DMS53 (cell line): ENCODE measurements at places on chromosomes 2 and 18.

DNA sequence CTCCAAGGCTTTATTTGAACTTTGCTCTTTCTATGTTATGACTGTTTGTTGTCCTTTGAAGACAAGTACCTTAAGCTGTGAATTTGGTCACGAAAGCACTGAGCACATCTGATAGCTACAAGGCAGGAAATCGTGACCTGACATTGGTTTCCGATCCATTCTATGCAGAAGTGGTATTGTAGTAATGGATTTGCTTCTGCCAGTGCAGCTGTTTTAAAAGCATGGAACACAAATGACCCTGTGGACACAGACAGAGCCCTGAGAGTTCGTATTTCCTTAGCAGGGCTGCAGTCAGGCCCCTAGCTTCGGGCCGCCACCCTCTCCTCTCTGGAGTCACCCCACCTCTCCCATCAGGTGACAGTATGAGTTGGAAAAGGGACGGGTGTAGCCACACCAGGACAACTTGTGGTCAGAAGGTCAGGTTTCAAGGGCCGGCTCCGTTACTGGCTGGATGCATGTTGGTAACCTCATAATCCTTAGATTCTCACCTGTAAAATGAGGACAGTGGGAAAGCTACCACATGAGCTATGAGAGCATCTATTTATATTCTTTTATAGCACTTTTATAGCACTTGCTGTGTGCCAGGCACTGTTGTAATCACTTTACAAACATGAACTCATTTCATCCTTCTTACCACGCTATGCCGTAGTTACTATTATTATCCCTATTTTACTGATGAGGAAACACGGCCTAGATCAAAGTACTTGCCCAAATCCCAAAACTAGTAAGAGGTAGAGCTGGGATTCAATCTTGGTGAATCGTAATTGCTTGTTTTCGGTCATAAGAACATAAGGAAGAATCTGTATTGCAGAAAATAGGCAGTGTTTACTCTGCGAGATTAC is 70.2 kb downstream of the SPATS2L start:
- DNase-seq = peak; percentile 93

DNA sequence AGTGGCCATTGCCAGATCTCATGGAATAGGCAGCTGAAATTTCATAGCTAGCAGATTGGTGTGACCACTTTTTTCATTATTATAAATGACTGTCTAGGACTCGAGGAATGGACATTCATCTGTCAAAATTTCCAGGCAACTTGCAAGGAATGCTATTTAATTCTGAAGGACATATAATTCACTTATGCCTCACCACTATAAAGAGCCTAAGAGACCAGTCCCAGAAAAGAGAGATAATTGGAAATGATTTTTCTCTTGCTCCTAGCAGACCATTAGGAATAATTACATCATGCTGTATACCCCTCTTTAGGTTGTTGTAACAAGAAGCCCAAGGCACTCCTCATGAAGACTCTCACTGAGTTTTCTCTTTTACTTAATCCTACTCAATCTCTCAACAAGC is 557.4 kb upstream of the RAB6C start:
- DNase-seq = no peak

- DNase-seq = no peak
These were observed 74.1 kb downstream of the PKP4 start for GRCh38 chr2:158530829-158531228.

DNA sequence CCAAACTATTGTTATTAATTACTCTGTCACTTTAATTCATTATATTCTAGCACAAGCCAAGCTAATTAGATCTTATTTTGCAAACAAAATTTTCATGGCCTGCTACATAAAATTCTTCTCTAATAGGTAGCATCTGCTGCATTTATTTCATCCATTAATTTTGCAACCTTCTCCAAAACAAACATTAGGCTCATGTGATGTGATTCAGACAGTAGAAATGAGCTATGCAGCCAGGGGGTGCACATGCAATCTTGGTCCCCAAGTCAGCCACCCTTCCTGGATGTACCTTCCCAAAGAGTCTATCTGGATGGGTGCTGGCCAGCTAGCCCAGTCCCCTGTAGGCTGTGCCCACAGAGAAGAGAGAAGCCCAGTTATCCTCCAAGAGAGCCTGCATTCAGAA is 242.1 kb upstream of the OSR1 start:
- DNase-seq = no peak

- peak; percentile 27 for DNase-seq
These were observed 122.9 kb upstream of the ACVR1C start for GRCh38 chr2:157751462-157752058.

GRCh38 chr2:36710858-36711515 is 14.5 kb downstream of the VIT start:
- no peak for DNase-seq

- DNase-seq = no peak
These were observed 83.8 kb upstream of the ACVR2A start for GRCh38 chr2:147760984-147761383.

GRCh38 chr18:13281406-13281805 is 62.8 kb downstream of the LDLRAD4 start:
- no peak for DNase-seq

DNA sequence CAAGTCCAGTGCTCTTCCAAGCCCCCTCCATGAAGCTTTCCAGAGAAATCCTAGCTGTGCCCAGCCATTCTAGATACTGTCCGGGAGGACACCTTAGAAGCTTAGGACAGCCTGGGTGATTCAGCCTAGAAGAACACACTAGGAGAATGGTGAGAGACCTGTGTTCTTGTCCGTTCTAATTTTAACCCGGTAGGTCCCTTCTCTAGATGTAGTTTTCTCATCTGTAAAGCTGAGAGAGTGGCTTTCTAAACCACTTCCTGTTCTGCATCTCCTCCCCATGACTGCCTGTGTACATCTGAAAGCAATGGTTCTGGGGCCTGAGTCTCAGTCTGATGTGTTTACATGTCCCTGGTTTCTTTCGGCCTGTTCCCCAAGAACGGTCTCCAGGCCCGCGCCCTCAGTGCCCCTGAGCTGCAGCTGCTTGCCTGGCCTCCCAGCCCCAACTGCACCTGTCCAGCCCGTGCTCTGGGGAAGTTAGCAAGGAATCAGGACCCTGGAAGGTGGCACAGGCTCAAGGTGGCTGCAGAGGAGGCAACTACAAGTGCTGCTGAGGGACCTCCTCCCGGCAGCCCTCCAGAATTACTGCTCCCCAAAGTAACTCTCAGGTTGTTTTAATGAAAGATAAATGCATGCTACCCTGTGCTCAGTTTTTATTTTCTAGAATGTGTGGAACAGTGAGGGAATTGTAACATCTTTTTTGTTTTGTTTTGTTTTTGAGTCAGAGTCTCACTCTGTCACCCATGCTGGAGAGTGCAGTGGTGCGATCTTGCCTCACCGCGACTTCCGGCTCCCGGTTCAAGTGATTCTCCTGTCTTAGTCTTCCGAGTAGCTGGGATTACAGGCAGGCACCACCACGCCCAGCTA is 105.9 kb downstream of the LBH start:
- DNase-seq = no peak

GRCh38 chr2:21461754-21462240 is 338.0 kb downstream of the TDRD15 start:
- DNase-seq = no peak

DNA sequence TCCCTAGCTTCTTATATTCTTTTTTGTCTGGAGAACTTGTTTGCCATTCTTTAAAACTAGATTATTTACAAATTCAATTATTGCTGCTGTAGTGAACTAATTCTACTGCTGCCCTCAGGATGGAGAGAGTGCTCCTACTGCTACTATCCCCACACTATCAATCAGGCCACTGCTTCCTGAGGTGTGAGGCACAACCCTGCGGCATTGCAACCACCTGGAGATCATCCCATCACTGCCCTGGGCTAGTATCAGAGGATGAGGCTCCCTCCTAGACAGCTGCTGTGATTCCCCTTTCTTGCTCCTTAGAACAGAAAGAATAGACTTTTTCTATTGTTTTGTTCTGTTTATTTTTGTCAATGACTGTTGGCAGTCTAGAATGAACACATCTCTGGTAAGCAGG is 146.6 kb downstream of the CDH19 start:
- DNase-seq = no peak
